ENCODE measurements at places on chromosomes 2 and 18.

GRCh38 chr2:214630402-214631045 lies 179.0 kb downstream of the BARD1 start:
- no peak for DNase-seq

DNA sequence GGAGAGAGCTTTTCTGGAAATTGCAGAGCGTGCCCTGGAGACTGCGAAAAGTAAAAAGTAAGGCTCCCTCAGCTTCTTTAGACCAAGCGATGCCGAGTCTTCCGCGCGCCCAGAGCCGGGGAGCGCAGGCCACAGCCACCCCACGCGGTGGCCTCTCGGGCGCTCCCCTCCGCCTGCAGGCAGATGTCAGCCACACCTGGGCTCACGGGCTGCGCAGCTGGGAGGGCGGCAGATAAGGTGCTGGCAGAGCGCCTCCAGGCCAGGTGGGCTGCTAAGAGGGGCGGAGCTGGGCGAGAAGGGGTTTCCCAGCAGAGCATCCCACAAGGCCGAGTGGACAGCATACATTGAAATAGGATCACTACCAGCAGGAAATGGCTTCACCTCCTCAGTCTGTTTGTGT lies 81.7 kb downstream of the ARHGEF4 start:
- no peak for DNase-seq

DNA sequence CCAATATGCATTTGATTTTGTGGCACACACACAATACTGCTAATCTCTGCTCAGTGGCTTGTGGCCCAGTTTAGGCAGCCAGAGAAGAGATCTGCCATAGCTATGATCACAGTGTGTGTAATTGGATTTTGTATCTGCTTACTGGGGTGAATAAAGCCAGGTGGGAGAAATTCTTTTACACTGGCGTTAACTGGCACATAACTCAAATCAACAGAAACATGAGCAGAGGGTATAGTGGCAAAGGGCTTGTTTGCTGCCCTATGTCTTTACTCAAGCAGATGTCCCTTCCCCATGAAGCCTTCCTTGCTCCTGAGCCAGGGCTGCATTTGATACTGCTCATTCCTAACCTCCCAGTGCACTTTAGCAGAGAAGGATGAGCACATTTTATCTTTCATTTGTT lies 28.5 kb downstream of the STON1 start:
- no peak for DNase-seq

DNA sequence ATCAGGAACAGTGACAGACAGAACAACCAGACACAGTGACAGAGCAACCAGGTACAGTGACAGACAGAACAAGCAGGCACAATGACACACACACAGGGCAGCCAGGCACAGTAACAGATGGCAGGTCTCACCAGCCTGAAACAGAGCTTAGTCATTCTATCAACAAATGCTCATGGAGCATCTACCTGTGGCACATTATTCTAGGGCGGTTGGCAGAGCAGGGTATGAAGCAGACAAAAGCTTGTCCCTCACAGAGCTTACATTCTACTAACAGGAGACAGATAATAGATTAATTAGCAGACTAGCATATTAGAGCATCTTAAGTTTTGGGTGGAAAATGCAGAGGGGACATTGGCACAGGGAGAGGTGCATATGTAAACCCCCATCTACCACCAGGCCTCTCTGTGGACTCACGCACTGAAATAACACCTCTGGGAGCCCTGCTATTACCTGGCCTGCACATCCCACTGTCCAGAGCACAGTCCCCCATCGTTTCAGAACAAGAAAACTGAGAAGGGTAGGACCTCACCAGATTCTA lies 64.1 kb upstream of the RAB6C start:
- DNase-seq, result no peak

GRCh38 chr18:79484661-79485621 lies 89.2 kb downstream of the NFATC1 start:
- DNase-seq, result no peak

GRCh38 chr2:58756336-58756735 lies 515.2 kb upstream of the FANCL start:
- no peak for DNase-seq

DNA sequence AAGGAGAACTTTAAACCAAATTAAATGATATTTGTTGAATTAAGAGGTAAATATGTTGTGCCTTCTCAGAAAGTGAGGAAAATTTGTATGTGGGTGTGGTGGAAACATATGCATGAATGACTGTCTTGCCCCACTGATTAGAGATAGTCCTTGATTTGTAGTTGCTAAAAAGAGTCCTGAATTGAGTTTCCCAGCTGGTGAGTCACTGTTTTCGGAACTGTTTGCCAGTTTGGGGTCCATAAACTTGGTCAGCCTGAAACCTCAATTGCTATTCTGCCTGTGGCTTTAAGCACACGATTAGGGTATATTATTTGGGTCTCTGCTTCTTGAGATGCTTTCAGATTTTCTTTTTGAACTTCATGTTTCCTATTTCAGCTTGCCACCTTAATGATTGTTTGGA lies 53.3 kb downstream of the PIKFYVE start:
- DNase-seq, result no peak

- no peak for DNase-seq
These were observed 112.9 kb upstream of the ZEB2 start for GRCh38 chr2:144632809-144633208.

DNA sequence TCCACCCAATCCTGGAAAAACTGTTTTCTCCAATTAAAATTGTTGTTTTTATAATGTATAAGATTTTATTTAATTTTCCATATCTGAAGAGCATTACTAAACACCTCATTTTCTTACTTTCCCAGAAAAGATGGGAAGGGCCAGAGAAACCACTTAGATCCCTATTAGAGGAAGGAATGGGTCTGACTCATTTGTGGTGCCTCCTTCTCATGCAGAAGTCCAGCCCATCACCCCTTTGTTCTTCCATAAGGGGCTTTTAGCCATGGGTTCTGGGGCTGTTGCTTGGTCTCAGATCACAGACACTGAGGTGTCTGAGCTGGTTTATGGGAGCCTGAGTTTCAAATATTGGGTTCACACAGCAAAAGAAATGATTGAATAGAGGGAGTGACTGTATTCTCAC lies 152.2 kb downstream of the ESCO1 start:
- DNase-seq, result no peak

- DNase-seq, result no peak
These were observed 391.6 kb upstream of the HS6ST1 start for GRCh38 chr2:128710242-128710641.

DNA sequence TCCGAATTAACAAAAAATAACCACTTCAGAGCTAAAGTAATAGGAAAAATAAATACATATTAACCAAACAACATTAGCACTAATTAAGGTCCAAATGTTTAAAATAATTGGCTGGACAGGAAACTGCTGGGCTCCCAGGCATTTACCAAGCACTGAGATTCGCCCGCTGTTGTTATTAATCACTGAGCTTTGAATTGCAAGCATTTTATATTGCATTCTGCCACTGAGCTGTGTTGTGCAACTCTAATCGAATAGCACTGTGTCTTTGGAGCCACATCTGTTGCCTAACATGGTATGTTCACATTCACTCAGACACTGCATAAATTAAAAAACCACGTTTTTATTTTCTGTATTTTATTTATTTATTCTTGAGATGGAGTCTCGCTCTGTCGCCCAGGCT lies 88.9 kb downstream of the SOWAHC start:
- no peak for DNase-seq

DNA sequence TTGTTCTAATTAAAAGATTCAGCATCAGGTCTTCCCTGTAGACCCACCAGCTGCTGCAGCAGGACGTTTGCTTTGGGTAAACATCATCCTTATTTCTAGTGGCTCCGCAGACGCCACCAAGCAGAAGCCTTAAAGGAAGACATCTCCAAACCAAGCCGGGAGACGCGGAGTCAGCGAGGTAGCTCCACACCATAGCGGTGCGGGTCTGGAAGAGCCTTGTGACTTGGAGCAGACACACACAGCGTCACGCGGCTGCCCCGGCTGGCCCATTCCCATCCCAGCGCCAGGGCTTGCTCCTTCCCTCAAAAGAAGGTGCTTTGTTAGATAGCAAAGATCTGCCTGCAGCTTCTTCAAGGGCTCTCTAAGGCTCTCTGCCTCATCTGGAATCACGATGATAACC lies 236.5 kb downstream of the GBX2 start:
- no peak for DNase-seq

DNA sequence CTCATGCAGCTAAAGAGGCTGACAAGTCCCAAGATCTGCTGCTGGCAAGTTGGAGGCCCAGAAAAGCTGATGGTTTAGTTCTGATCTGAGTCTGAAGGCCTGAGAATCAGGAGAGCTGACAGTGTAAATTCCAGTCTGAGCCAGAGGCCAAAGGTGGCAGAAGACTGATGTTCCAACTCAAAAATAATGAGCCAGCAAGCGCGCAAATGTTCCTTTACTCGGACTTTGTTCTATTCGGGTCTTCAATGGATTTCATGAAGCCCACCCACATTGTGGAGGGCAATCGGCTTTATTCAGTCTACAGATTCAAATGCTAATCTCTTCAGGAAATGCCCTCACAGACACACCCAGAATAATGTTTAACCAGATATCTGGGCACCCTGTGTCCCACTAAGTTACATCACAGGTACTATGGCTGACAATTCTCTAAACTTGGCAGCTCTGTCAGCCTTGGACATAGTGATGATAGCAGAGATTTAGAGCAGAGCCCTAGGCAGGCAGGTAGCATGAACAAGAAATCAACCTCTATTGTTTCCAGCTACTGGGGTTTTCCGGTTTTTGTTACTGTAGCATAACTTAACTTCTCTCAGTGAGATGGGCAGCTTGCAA lies 318.5 kb downstream of the HRH4 start:
- no peak for DNase-seq

DNA sequence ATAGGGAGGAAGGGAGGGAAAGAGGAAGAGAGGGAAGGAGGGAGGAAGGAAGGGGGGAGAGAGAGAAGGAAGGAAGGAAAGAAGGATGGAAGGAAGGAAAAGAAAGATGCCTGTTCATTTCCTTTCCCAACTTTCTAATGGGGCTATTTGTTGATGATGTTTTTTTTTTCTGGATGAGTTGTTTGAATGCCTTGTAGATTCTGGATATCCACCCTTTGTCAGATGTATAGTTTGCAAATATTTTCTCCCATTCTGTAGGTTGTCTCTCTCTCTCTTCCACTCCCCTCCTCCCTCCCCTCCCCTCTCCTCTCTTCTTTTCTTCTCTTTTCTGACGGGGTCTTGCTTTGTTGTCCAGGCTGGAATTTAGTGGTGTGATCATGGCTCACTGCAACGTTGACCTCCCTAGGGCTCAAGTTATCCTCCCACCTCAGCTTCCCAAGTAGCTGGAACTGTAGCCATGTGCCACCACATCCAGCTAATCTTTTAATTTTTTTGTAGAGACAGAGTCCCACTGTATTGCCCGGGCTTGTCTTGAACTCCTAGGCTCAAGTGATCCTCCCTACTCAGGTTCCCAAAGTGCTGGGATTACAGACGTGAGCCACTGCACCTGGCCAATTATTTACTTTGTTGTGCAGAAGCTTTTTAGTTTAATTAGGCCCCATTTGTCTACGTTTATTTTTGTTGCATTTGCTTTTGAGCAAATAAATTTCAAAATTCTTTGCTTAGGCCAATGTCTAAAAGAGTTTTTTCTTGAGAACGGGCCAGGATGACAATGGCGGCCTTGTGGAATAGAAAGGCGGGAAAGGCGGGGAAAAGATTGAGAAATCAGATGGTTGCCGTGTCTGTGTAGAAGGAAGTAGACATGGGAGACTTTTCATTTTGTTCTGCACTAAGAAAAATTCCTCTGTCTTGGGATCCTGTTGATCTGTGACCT lies 57.3 kb upstream of the FAM117B start:
- no peak for DNase-seq

DNA sequence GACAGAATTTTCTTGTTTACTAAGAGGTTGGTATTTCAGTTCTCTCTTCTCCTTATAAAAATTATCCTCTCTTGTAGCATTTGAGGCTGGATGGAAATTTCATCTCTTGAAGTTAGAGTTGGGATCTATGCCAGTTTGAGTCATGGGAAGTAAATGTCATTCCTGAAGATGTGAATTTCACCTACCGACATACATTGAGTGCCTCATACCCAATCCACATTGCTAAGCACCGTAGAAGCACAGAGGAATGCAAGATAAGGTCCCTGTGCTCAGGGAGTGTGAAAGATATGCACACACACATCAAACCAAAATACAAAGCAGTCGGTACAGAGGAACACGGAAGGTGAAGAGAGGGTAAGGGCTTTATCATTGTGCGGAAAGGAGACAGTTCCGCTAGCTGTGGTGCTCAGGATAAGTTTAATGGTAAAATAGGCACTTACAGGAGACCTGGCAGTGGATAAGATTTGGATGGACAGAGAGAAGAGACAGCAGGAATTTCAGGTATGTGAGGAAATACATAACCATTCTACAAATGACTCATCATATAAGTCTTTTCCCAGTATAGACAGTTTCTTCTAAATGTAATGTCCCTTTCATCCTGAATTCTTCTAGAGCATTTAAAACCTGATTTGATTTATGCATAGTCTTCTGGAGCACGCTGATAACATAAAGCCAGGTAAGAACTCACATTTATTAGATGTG lies 205.3 kb upstream of the ST6GAL2 start:
- no peak for DNase-seq

DNA sequence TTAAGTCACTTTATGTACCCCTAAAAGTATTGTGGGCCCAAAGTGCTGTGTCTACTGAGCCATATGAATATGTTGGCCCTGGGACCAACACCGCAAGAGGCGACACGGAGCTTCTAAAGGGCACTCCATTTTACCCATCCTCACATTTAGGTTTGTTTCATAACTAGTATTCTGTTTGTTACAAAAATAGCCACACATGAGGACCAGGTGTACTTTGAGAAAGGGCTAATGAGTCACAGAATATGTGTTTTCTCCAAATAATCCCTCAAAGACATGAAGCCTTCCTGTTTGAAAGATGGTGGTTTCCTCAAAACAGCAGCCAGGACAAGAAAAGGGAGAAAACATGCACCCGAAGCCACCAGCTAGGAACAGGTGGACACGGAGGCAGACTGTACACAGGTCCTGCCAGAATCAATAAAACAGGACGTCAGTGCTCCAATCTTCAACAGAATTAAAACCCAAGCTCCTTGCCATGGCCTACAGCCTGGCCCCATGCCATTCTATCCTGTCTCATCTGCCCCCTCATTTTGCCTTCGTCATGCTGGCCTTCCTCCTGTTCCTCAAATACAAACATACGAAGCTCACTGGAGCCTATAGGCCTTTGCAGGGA lies 21.8 kb upstream of the GRB14 start:
- no peak for DNase-seq

DNA sequence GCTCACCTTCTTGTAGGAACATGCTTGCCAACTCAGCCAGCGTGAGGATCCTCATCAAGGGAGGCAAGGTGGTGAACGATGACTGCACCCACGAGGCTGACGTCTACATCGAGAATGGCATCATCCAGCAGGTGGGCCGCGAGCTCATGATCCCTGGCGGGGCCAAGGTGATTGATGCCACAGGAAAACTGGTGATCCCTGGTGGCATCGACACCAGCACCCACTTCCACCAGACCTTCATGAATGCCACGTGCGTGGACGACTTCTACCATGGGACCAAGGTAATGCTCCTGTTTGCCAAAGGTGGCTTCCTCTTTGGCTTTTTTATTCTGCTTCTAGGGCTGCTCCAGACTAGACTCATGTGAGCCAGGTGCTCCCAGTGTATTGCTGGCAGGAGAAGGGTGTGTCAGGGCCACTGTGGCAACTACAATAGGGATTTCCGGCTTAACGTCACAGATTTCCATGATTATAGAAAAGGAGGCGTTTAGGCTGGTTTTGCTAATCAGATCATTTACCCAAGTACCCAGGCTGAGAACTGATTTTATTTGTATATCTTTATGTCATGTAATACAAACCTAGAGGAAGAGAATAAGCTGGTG lies 50.6 kb downstream of the DPYSL5 start:
- DNase-seq, result no peak

- DNase-seq, result no peak
These were observed 806 bp downstream of the RFX8 start for GRCh38 chr2:101473911-101474701.

Measured in NCI-H460 (cell line).